ENCODE measurements at places on chromosomes 4 and X.

DNA sequence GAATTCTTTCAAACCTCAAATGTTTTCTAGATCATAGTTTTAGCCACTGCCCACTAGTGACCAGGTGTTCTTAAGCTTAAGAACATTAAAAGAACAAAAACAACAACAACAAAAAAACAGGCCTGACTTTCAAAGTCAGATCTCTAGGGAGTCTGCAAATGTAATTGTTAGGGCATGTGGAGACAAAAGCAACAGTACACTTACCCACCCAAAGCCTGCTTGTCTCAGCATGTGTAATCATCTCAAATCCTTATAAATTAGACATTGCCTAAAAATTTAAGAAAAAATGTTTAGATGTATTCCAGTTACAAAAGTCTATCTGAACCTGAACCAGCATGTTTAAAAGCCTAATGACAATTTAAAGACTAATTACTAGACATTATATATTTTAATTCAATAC, 79.9 kb downstream of the SLC7A11 start:
- no peak for DNase-seq

DNA sequence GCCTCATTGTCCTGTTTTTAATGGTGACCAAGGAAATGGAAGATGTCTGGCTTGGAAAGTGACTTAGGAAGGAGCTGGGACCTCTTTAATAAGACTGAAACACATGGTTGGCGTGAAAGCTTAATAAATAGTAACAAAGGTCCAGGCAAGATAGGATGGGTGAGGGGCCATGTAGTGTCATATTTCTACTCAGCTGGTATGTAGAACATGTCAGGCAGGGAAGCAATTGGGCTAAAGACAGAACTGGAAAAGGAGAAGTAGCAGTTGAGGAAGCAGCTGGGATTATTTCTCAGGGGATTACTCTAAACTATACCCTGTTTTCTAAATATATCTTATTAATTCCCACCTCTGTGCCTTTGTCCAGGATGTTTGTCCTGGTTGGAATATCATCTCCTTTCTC, 18.6 kb downstream of the ITGB1BP2 start:
- no peak for DNase-seq

GRCh38 chr4:154399259-154399974, 92.2 kb downstream of the DCHS2 start:
- DNase-seq = no peak

- no peak for DNase-seq
Measured at GRCh38 chr4:137892134-137892533, 350.0 kb downstream of the SLC7A11 start.

DNA sequence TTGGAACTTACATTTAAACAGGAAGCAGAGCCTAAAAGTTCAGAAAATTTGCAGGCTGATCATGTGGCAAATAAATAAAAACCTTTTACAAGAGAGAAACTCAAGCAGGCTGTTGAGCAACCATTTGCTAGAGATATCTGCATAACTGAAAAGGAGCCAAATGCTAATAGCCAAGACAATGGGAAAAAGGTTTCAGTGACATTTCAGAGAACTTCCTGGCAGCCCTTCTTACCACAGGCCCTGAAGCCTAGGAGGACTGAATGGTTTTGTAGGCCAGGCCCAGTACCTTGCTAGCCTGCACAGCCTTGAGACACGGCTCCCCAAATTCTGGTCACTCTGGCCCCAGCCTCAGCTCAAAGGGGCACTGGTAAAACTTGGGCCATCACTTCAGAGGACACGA, 945.1 kb downstream of the ADGRL3 start:
- no peak for DNase-seq

DNA sequence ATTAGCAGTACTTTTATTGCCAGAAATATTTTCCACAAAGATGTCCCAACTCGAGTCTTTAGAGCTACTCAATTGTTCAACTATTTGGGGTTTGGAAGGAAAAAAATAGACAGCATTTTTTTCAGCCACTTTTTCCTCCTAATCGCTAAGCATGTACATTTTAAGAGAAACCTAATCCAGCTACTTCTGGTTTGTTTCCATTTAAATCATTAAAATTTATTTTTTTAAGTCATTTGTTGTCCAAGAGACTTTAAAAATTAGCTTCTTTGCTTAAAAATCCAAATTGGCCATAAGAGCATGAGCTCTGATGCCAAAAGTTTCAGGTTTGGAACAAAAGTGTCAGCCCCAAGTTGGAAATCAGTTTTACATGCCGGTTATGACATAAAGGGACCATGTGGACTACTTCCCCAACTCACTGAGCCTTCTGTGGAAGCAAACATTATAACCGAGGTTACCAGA, 186.3 kb upstream of the INTU start:
- DNase-seq = no peak

DNA sequence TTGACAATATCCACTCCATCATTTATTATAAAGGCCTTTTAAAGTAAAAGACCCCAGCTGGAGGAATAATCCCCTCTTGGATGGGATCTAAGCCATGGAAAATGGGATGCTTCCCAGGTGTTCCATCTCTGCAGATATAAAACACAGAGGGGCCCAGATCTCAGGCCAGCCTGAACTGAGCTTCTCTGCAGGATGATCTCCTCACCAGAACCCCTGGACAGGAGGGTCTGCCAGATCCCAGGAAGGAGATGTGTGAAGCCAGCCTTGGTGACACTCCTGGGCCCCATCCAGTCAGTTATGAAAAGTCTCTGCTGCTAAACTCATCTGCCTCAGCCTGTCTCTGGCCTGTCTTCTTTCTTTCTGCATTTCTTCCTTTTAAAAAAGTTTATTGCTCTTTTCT, 56.7 kb downstream of the HTRA3 start:
- DNase-seq = no peak

- DNase-seq = no peak
Measured at GRCh38 chrX:66328950-66329596, 165.0 kb downstream of the HEPH start.

GRCh38 chr4:156154978-156155377, 201.3 kb upstream of the CTSO start:
- DNase-seq = no peak

DNA sequence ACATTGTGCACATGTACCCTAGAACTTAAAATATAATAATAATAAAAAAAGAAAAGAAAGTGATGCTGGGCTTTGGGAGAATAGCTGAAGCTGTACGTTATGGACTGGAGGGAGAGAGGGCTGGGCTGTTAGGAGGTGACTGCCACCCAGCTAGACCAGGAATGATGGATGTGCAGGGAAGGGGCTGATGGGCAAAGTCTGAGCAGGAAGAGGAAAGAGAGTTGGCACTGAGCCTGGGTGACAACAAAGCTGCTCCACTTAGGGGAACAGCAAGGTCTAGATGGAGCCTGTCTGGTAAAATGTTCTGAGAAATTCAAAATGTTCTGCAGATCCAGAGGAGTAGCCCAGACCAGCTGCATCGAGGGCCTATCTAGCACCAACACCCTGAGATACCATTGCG, 32.3 kb downstream of the MED28 start:
- no peak for DNase-seq

DNA sequence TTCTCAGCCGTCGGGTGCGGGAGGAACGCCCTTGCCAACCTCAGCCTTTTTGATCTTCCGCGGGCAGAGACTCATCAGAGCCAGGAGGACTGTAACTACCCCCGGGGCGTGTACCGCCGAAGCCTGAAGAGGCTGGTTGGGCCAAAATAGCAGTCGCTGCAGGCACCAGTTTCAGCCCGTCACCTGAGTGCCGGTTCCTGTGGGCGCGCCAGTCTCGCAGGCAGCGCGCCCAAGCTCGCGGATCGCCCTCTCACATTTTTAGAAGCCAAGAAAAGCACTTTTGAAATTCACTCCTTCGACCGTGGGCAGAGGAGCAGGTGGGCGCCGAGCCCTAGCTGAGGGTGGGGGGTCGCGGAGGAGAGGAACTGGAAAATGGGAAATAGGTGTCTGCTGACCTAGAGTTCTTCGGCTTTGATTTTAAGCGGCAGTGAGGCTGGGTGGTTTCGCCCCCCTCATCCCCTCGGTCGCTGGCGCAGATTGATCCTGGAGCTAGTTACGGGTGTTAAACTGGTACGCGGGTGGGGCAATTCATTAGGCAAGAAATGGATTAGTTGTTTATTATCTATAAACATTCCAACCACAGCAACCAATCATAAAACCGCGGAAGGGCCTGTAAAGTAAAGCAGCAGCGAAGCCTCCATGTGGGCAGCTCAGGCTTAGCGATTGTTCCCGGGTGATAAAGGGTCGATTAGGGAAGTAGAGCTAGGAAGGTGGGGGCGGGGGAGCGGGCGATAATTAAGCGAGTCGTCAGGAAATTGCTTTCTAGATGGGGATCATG, 69.2 kb downstream of the FBXO8 start:
- DNase-seq = no peak

- DNase-seq = no peak
Measured at GRCh38 chrX:53257166-53257565, 24.2 kb downstream of the IQSEC2 start.

DNA sequence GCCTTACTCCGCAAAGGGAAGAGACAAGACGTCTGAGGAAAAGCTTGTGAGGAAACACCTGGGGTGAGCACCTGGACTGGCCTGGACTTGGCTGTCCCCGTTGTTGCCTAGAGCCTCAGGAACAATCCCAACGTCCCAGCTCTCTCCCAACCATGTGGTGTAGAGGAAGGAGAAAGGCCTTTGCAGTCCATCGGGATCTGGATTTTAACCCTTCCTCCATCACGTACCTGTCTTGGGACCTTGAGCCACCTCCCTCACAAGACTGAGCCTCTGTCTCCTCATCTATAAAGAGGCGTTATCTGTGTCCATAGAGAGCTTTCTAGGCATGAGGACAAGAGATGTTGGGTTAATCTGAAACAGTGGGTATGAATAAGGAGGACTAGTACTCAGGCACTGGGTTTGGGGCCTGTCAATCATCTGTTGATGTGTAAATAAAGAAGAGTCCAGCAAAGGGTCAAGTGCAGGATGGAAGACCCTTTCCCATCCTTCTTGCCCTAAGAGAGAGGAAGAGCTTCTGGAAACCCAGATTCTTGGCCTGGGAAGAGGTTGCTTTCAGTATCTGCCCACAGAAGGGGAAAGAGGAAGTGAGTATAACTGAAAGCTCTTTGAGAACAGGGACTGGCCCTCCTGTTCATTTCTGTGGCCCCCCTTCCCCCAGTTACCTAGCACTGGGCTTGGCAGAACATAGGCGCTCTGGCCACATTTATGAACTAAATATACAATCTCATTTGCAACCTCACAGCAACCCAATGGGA, 137.1 kb downstream of the PJA1 start:
- DNase-seq = no peak

DNA sequence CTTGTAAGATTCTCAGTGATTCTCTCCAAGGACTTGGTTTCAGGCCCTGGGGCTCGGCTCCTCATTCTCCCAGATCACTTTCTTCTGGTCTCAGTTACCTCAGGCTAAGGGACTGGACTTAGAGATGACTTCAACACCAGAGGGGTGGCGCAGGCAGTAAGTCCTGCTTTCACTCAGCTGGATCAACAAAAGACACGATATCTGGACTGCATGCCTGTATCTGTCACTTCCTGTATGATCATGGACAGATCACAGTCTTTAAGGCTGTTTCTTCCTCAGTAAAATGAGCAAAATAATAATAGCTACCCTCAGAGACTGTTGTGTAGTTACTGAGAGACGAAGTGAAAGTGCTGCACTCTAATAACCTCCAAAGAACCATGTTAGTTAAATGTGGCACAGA, 19.5 kb upstream of the CXCR3 start:
- DNase-seq = no peak

DNA sequence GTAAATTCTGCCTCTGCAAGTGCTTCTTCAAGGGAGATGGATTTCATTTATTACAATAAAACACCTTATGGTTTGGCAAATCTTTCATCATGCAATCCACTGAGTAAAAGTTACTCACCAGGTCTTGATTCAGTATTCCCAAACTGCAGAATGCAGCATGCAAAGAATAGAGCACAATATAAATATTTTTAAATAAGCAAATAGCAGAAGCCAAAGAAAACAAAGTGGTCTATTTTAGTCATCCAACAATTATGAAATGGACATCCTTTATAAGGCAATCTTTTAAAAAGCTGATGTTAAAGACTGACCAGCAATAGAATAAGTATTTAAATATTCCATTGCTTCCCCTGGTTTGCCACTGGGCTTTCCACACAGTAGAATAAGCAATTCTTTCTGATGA, 59.5 kb downstream of the SLC39A8 start:
- DNase-seq = no peak

GRCh38 chr4:140057701-140058100, 96.3 kb downstream of the MAML3 start:
- no peak for DNase-seq

- no peak for DNase-seq
Measured at GRCh38 chrX:1435241-1435895, 17.3 kb downstream of the ASMTL start.

DNA sequence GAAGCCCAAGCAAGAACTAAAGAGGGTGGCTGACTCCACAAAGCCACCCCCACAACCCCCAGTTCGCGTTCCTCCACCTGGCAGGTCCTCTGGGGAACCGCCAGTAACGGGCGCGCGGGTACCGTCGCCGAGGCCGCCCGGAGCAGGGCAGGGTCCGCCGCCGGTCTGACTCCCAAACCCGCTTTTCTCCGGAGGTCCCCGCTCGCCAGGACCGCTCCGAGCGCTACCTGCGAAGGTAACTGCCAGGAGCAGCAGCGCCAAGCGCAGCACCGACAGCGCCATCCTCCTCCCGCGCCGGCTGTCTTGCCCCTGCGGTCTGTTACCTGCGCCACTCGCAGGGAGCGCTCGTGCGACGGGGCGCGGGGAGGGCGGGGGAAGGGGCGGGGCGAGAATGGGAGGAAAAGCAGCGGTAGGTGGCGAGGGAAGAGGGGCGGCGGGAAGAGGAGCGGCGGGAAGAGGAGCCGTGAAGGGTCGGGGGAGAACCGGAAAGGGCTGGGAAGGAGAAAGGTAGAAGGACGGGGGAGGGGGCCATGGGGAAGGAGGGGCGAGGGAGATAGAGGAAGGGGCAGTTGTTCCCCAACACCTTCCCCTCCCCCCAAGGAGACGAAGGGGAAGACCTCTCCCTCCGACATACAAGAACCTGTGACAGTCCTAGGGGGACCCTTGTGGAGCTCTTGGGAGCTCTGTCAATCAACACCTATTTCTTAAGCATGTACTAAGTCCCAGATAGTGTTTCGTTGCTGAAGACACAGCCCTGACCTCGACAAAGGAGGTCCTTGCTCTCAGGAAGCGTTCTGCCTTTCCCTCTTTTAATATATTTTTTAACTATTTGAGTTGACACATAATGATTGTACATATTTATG, at the start of gene SPINK2:
TSS of gene SPINK2 (minus strand) at position 321 of the 863 bp plus-strand sequence. CDS start at position 282, 39 bp downstream.
- DNase-seq = peak; percentile 69

GRCh38 chr4:6236816-6237390, 32.7 kb upstream of the WFS1 start:
- DNase-seq = no peak

GRCh38 chr4:186825069-186825468, 101.4 kb upstream of the FAT1 start:
- no peak for DNase-seq

DNA sequence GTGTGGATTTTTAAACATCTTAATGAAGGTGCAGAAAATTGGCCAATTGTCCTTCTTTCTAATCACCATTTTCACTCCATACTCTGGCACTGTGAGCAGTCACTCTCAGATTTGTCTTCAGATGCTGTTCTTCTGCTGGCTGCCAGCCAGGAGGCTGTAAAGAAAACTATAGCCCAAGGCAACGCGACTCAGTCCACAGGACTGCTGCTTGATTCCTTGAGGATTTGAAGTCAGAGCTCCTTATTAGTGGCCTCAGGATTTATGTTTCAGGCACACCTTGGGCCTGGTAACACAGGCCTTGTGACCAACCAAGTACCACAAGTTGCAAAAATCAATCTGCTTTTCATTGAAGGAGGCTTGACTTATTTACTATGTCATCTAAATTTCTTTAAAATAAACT, 342.6 kb downstream of the GPM6A start:
- DNase-seq = no peak

Data from CD4-positive, alpha-beta T cell treated with Interleukin-6 at 100 ng/mL for 8 hours (primary cell).